Activated T-helper 1 cell treated with Interleukin-2 at 50 U/mL for 16 hours (primary cell): ENCODE measurements at places on chromosomes 11 and 22.

- peak; percentile 63 for DNase-seq
Observed at GRCh38 chr22:20080445-20080775, 369 bp downstream of the DGCR8 start.

DNA sequence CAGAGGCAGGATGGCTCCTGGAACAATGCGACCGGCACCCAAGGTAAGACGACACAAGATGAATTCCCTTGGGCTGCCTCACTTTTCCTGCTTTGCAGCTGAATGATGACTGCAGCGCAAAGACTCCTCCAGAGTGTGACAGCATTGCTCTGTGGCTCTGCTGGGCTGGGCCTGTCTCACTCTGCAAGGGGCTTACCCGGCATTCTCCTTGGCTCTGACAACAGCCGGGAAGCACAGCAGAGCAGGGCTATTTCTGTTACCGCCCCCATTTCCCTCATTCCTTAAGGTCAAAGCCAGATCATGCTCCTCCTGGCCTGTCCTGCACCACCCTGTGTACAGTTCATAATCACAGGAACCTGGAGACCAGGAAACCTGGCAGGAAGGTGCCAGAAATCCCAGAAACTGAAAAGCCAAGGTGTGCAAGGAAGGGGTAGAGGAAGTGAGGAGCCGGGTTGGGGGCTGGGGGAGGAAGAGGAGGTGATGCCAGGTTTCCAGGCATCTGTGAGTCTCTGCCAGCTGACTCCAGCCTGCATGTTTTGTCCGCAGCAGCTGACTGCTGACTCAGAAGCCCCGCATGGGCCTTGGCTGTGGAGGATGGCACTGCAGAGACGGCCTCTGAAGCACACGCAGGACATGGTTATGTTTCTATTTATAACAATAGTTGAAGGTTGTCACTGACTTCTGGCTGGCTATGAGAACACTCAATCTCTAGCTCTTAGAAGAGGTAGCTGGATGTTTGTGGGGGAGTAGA lies 113.6 kb downstream of the MICAL3 start:
- DNase-seq: no peak

GRCh38 chr11:120510406-120511115 lies 987 bp upstream of the GRIK4 start:
- DNase-seq: no peak

GRCh38 chr11:68325183-68325906 lies 13.0 kb downstream of the LRP5 start:
- no peak for DNase-seq

DNA sequence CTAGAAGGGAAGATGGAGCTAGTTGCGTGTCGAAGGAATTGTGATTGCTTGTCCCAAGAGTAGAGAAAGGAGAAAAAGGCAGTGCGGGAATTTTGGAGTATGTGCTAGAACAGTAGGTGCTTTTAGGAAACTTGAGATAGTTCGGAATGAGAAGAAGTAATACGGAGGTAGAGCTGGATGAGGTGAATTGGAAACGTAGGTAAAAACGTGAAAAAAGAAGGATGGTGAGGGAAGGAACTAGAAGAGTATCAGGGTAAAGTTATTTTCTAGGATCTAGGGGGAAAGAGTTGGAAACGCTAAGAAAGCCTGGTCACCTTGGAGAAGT lies 1.4 kb downstream of the CEP57 start:
- DNase-seq: no peak

- no peak for DNase-seq
Observed at GRCh38 chr11:86617502-86617901, 54.9 kb downstream of the ME3 start.

GRCh38 chr11:9718147-9718546 lies 54.3 kb downstream of the SWAP70 start:
- DNase-seq: no peak

- no peak for DNase-seq
Observed at GRCh38 chr11:112210890-112211289, 15.3 kb upstream of the PTS start.

DNA sequence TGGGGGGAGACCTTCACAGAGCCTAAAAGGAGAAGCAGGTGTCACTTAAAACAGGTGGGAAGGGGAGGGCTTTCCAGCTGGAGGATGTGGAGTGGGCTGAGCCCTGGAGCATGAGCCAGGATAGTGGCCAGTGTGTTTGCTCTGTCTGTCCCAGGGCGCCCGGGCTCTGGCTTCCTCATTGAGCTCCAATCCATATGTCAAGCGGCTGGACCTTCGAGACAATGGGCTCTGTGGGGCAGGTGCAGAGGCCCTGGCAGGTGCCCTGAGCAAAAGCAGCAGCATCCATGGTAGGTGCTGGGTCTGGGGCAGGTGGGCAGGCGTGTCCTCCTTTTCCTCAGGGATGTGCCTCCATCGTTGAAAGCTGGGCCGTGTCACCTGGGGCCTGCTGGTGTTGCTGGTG lies 2.0 kb downstream of the LRRC74B start:
- no peak for DNase-seq

DNA sequence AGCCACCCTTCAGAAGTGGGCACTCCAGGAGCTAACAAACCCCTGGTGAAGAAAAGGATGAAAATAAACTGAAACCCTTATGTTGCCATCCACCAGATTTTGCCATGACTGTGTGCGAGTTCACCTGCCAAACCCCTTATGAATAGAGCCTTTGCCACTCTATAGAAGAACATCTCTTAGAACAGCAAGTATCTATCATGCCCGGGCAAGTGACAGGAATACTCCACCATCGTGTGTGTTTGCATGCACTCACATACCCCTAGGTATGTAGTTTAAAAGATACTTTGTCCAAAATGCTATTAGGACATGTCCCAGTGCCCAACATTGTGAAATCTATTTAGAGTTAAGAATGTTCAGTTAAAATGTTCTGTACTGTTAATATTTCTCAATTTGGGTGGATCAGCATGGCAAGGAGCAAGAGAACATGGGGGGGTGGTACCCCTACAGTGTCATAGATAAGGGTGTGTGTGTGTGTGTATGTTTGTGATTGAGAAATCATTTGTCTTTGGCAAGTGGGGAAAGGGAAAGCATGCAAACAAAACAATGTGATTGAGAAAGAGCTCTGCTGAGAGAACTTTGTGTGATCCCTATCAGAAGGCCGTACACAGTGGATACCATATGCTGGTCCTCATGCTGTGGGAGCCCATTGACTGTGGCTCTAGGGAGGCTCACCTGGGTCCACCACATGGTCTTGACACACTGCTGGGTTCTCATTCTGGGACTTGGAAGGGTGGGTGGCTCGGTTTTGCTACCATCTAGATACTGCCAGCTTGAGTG lies 94.9 kb downstream of the ZBTB16 start:
- no peak for DNase-seq

GRCh38 chr11:96016978-96017502 lies 93.1 kb upstream of the MTMR2 start:
- DNase-seq: no peak

- no peak for DNase-seq
Observed at GRCh38 chr11:79390923-79391322, 49.9 kb downstream of the TENM4 start.

DNA sequence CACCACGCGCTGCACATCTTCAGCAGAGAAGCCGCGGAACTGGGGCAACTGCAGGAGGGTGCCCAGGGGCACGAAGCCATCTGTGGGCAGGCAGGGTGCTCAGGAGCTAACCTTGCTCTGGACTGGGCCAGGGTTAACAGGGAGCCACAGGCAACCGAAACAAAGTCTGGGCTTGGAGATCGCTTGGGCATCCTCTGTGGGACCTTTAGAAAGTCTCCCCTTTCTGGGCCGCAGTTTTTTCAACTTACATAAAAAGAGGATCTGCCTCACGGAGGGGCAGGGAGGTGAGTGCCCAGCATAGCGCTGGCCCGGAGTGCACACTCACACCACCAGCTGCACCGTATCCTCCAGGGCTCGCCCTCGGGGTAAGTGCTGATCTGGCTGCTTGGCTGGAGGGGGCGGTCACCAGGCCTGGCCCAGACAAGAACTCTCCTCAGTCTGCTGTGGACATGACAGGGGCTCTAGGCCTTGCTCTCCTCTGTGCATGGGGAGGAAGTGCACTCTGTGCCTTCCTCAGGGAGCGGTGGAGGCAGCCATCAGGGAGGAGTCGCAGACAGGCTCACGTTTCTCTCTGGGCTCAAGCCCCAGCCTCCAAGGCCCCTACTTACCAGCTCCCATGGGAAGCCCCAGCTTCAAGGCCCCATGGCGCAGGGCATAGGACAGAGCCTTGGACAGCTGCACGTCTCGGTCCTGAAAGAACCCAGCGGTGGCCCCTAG lies 937 bp downstream of the TRPT1 start:
- DNase-seq: no peak

DNA sequence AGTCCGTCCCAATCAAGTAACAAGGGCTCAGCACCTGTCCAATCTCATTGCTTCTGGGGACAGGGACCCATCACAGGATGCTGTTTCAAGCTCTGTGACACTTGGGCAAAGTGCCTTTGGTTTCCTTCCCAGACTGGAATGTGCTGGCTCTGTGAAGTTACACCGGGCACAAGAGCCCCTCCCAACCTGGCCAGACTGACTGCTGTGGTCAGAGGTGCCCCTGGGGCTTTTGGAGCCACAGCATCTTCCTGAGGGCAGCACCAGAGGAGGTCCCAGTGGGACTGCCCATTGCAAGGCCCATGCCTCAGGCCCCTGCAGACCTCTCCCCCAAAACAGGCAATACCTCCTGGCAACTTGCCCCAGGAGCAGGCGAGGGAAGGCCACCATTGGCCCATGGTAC lies 155.2 kb upstream of the GRK3 start:
- no peak for DNase-seq
